ENCODE measurements at places on chromosomes 2 and 18.

DNA sequence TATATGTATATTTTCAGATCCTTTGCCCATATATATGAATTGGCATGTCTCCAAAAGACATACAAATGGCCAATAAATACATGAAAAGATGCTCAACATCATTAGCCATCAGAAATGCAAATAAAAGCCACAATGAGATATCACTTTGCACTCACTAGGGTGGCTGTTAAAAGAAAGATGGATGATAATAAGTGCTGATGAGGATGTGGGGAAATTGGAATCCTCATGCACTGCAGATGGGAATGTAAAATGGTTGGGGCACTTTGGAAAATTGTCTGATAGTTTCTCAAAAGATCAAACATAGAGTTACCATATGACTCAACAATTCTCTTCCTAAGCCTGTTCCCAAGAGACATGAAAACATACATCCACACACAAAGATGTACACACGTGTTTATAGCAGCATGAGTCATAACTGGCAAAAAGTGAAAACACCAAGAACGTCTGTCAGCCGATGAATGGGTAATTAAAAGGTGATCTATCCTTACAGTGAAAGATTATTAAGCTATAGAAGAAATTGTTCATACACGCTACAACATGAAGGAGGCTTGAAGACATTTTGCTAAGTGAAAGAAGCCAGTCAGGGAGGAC, 19.7 kb downstream of the NGEF start:
- no peak for DNase-seq

GRCh38 chr2:207458582-207458981, 71.2 kb upstream of the CREB1 start:
- no peak for DNase-seq

DNA sequence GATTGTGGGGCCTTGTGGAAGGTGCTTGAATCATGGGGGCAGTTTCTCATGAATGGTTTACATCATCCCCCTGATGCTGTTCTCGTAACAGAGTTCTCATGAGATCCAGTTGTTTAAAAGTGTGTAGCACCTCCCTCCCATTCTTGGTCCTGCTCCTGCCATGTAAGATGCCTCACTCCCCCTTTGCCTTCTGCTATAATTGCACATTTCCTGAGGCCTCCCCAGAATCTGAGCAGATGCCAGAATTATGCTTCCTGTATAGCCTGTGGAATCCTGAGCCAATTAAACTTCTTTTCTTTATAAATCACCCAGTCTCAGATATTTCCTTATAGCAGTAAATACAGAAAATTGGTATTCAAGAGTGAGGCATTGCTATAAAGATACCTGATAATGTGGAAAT, 15.6 kb upstream of the WDR75 start:
- DNase-seq: no peak

GRCh38 chr18:62989195-62989594, 273.9 kb downstream of the PHLPP1 start:
- DNase-seq: no peak

DNA sequence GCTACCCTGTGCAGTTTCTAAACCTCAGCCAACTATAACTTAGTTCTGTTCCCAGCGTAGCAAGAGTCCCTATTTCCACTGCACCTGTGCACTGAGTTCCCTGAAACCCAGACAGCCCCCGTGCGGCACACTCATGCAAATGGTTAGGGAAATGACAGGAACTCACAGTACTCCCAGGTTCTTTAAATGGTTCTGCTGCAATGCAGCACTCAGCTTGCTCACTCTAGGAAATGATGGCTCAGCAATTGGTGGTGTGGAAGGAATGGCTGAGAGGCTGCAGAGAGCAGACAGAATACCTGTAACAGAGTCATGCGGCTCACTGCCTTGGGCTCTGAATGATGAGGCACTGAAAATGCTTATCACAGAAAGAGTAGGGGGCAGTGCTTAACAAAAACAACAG, 143.0 kb downstream of the RAD51AP2 start:
- DNase-seq: no peak

DNA sequence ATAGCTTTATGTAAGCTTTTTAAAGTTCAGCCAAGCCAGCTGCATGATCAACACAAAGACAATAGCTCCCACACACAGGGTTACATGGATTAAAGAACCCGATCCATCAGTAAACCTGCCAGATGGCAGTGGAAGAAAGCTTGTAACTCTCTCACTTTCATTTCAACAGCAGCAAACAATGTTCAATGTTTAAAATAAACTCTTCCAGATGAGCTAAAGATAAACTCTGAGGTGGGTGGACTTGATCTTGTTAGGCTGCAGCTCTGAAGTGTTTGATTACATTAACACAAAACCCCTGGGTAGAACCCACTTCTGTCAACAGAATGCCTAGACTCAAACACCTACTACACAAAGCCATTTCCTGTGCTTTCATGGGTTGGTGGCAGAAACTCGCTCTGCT, 13.9 kb downstream of the RDH14 start:
- no peak for DNase-seq

DNA sequence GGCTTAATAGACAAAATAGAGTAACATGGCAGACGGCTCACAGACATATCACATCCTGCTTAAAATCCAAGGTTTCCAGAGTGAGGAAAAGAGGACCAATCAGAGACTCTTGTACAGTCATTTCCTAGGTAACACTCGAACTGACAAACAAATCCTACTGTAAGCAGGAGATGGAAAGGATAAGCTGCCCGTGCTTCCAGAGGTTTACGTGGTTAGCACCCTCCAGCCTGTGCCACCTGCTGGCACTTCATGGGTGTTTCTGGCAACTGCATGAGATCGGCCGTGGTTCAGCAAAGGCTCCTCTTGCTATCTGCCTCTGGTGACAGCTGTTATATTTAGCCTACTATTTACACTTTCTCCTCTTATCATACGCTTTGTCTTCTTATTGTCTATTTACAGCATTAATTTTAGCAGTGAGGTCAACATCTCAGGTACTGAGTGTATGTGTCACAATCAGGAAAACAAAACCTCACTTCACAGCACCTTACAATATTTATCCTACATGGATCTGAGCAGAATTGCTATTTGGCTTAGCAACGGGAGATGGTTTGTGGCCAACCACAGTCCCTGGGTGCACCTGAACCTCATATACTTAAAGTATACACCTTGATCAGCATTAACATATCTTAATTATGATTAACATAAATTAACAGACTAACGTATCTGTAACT, 226.9 kb downstream of the TMEM163 start:
- no peak for DNase-seq

DNA sequence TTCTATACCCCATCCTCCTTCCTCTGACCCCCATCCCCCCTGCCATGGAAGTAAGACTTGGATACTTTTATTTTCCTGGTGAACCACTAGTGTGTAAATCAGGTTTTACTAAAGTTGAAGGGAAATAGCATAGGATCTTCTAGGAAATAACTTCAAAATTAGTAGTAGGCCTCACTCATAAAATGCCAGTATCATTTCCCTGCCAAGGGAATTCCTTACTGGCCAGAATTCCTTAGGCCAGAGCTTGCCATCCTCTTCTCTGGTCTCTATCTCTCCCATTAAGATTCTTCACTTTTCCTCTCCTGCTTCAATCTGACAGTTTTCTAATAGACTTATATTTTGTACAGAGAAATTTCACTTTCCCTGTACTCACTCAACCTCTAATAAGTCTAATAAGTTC, 322.8 kb upstream of the TANK start:
- no peak for DNase-seq

DNA sequence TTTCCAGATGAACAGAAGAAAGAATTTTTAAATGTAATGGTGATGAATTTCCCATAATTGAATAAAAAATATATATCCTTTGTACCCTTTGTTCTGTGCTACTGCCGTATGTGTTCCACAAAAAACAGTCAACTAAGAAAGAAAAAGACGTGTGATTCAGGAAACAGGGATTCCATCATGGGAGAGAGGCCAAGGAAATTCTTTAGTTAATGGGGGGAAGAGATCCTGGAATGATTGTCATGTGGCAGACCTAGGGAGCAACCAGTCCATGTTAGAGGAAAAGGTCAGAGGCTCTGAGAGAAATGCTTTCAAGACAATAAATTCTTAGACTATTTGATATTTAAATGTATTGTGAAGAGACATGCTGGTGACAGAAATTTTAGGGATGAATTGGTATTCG, 76.6 kb downstream of the CPO start:
- no peak for DNase-seq

DNA sequence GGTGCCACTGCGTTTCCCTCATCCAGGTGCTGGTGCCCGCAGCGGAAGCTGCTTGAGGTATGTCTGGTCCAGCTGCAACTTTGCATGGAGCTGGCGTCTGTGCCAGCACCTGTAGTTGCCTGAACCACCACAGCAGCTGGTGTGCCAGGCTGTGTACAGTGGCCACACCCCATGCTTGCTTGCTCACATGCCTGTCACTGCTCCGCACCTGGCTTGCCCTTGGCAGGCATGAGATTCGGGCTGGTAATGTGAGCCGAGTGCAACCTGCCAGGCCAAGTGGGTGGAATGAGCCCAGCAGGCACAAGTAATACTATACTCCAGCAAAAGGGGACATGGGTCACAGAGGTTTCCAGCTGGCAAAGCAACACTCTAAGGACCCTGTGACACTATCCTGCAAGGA, 1123.3 kb upstream of the ACVR2A start:
- no peak for DNase-seq

GRCh38 chr18:21391074-21391673, 149.1 kb downstream of the GREB1L start:
- DNase-seq: no peak

DNA sequence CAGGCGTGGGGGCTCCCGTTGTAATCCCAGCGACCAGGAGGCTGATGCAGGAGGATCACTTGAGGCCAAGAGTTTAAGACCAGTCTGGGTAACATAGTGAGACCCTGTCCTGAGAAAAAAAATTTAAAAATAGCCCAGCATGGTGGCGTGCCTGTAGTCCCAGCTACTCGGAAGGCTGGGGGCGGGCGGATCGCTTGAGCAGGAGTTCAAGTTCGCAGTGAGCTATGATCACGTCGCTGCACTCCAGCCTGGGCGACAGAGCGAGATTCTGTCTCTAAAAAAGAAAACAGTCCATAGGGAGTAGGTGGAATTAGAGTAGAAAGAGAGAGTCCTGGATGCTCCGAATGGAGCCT, 325 bp upstream of the TTLL4 start:
- no peak for DNase-seq

GRCh38 chr2:121613774-121614173, 35.5 kb downstream of the CLASP1 start:
- DNase-seq: no peak

GRCh38 chr2:38129987-38130386, 54.0 kb upstream of the CYP1B1 start:
- no peak for DNase-seq

GRCh38 chr2:75539955-75540716, 20.6 kb downstream of the EVA1A start:
- DNase-seq: no peak

GRCh38 chr18:13456736-13457271, 238.2 kb downstream of the LDLRAD4 start:
- DNase-seq: no peak

- DNase-seq: no peak
These were observed 74.5 kb downstream of the AP1S3 start for GRCh38 chr2:223762853-223763252.

GRCh38 chr18:905307-905947, 756 bp downstream of the ADCYAP1 start:
- no peak for DNase-seq

GRCh38 chr2:30371028-30371689, 75.9 kb upstream of the LCLAT1 start:
- no peak for DNase-seq

- DNase-seq: no peak
These were observed 141.7 kb downstream of the PDE11A start for GRCh38 chr2:177930916-177931315.

DNA sequence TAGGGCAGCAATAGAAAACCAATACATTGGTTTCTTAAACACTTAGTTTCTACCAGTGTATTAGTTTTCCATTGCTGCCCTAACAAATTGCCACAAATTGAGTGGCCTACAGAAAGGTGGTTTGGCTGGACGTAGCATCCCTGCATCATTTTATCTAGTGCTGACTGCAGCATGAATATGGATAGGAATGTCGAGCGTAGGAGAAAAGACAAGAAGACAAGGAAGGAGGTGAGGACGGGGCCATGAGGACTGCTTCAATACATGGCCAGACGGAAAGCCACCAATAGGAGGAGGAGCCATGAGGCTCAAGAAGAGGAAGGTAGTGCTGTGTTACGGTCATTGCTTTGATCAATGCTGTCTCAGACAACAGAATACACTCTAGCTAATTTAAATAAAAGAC, 154.5 kb upstream of the NDUFV2 start:
- no peak for DNase-seq

- DNase-seq: no peak
These were observed 57.6 kb downstream of the SMAD7 start for GRCh38 chr18:48893061-48893607.

DNA sequence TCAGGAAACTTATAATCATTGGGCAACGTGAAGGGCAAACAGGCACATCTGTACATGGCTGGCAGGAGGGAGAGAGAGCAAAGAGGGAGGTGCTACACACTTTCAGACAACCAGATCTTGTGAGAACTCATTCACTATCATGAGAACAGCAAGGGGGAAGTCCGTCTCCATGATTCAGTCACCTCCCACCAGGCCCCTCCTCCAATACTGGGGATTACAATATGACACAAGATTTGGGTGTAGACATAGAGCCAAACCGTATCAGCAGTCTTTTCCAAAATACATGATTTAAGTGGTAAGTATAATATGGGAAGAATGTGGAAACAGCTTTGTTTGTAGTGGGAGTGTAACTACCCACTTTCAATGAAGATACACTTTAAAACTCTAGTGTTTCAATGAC, 65.0 kb downstream of the EPB41L5 start:
- DNase-seq: no peak

GRCh38 chr2:38191516-38191915, 115.6 kb upstream of the CYP1B1 start:
- no peak for DNase-seq

GRCh38 chr2:197306696-197307040, 3.9 kb downstream of the ANKRD44 start:
- no peak for DNase-seq

DNA sequence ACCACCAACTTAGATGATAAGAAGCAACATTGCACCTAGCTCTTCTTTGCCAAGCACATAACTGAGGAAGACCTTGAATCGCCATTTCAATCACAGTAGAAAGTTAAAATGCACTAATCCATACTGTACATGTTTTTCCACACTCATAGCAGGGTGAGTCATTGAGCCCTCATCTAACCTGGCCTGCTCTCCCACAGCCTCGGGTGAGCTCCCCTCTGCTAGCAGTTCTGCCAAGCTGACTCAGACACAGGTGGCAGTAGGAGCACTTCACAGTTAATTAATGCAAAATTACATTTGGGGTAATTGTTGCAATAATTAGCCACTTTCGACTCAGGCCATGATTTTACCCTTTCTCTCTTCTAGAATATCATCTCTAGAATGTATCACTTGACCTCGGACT, 1632.8 kb upstream of the CELF4 start:
- no peak for DNase-seq

DNA sequence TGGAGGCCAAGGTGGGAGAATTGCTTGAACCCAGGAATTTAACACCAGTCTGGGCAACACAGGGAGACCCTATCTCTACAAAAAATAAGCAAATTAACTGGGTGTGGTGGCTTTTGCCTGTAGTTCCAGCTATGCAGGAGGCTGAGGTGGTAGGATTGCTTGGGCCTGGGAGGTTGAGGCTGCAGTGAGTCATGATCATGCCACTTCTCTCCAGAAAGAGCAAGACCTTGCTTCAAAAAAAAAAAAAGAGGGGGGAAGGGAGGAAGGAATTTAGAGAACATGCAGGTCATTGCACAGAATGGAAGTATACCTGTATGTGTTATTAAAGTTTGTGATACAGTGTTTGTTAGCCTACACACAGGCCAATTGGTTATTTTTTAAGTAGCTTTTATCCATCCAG, 25.8 kb downstream of the PKP4 start:
- DNase-seq: no peak
